ENCODE measurements at places on chromosomes 5 and 9.

- DNase-seq = no peak
Measured at GRCh38 chr9:36858805-36859375, 175.2 kb downstream of the PAX5 start.

- no peak for DNase-seq
Measured at GRCh38 chr9:11328326-11328725, 715.5 kb upstream of the PTPRD start.

DNA sequence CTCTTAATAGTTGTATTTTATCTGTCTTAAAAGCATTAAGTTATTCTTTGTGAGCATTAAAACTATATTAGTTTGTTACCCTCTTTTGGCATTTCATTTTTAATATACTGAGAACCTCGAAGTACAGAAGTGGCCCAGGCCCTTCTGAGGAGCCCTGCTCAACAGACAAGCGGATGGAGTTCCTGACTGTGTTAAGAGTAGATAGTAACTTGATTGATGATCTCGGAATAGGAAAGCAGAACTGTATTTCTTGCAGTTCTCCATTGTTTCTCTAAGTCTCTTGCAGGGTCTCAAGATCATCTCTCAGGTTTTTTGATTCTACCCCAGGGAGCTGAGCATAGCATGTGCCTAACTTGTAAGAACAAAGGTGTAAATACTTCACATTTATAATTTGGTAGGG is 139.6 kb downstream of the SMARCA2 start:
- no peak for DNase-seq

DNA sequence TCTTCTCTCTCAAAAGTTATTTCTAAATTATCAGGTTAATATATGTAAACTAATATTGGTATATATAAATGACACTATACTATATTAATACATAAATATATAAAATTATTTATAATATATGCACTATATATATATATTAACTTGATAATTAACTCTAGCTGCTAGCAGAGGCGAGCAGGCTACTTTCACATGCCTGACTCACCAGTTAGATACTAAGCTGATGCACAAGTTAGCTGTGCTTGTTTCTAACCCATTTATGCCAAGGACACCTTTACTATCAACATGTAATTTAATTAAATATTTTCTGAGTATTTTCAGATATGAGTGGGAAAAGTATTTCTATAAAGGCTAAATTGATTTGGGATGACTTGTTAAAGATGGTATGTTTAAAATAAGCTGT is 70.1 kb downstream of the TRIO start:
- no peak for DNase-seq

GRCh38 chr9:90140131-90140818 is 502.3 kb downstream of the DIRAS2 start:
- DNase-seq = no peak

Data from globus pallidus (tissue), 1 donor.